ENCODE measurements at places on chromosomes 5 and 9.

GRCh38 chr5:40389591-40389990 is 290.1 kb upstream of the PTGER4 start:
- no peak for DNase-seq

DNA sequence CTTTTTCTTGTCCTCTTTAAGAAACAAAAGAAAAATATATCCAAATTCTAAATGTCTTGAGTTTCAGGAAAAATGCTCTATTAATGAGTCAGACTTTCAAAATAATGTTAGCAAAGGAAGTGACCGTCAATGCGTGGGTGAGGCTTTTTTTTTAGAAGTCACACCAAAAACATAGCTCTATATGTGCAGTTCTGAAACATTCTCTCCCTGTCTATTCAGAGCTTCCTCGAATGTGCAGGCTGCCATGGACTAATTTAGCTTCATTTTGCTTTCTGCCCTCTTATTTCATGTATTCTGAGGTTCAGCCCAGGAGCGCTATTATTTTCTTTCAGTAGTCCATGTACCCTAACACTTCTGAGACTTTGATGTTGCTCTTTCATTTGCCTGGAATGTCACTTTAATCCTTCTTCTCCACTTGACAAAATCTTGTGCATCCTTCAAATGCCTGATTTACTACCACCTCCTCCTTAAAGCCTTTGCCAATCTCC is 72.5 kb upstream of the RASA1 start:
- DNase-seq = no peak

GRCh38 chr5:89399548-89399947 is 516.6 kb upstream of the MEF2C start:
- no peak for DNase-seq

- DNase-seq = no peak
These were observed 46.2 kb downstream of the CFAP77 start for GRCh38 chr9:132456241-132456640.

- no peak for DNase-seq
These were observed 11.5 kb downstream of the UGT3A1 start for GRCh38 chr5:35979715-35980114.

GRCh38 chr5:68406767-68407241 is 191.2 kb downstream of the PIK3R1 start:
- no peak for DNase-seq

DNA sequence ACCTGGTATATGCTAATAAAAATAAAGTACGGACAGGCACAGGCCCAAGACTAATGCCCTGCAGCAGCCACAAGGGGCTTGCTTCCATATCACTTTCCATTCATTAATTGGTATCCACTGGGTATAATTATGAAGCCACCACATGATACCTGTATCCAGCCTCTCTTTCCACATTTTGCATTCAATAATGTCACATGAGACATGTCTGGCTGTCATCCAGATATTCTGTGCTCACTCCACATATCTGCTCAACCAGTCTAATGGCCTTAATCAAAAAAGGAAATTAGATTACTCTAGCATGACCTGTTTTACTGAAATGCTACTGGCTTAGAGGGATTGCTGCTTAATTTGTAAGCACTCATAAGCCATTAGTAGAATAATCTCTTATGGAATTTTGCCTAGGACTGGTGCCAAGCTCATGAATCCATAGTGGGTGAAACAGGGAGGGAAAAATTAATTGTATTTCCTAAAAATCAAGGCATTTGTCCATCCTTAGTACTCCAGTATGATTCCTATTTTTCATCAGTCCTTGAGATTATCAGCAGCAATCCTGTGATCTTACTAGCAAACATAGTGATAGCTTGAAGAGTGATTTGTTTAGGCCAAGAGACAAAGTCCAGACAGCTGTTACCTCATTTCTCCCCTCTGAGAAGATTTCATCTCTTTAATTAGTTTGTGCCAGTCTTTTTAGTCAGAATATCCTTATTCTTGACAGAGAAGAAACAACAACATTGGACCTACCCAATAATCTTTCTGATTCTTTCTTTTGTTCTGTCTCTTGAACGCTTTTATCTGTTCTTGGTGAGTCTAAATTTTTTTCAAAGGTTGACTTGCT is 119.2 kb upstream of the ABCA1 start:
- DNase-seq = no peak

DNA sequence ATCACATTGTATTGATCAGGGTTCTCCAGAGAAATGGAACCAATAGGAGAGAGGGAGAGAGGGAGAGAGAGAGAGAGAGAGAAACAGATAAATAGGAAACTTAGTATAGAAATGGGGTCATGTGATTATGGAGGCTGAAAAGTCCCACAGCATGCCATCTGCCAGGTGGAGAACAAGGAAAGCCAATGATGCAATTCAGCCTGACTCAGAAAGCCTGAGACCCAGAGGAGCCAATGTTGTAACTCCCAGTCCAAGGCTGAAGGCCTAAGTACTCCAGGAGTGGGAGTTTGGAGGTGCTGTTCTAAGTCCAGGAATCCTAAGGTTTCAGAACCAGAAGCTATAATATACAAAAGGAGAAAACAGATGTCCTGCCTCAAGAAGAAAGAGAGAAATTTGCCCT is 48.4 kb upstream of the ISOC1 start:
- DNase-seq = no peak

DNA sequence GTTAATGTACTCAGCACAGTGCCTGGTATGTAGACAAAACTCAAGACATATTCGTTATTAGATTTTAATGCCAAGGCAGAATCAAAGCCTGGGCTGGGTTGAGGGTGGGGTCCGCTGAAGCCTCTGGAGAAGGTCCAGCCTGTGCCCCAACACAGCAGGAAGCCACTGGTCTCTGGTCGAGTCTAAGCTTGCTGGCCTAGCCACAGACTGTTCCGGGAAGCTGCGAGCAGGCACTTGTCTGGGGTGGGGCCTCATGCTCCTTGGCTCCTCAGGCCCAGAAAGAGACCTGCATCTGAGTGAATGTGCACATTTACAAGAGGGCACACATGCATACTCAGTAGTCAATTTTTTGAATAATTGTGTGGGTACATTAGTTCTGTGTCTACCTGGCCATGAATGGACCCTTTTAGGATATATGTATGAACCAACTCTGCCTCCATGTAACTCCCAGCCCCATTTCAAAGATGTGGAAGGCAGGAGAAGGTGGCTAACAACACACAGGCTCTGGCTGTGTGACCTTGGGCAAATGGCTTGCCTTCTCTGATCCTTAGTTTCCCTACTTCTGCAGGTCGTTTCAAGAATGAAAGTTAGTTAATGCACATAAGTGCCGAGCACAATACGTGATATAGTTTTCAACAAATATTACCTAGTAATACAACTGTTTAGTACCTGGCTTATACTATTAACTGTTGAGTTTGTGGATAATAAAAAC is 18.3 kb downstream of the FAT2 start:
- no peak for DNase-seq

DNA sequence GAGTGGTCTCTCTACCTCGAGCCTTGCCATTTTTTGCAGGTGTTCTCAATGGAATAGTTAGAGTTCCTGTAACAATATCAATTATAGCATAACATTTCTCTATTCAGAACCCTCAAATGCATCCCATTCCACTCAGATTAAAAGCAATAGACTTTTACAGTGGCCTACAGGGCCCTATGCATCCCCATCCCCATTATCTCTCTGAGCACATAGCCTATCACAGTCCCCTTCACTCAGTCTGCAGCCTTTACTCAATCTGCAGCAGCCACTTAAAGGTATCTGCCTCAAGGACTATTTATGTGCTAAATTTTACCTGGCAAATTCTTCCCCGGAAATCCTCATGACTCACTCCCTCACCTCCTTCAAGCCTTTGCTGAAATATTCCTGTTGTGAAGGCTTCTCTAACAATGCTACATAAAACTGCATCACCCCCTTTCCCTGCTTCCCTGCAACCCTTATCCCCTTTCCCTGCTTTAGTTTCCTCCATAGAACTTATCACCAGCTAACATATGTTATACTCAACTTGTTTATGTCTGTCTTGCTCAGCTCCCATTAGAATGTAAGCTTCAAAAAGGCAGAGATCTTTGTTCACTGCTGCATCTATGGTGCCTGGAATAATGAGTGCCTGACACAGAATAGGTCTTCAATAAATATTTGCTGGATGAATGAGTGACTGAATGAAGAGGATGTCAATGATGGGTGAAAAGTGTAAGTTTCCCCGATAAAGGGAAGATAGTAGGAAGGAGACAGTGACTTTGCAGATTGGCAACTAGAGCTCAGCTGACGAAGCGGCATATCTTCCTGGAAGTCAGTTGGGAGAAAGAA is 54.1 kb upstream of the ZNF366 start:
- no peak for DNase-seq

- DNase-seq = no peak
These were observed 53.4 kb downstream of the SLC22A5 start for GRCh38 chr5:132422720-132423437.

DNA sequence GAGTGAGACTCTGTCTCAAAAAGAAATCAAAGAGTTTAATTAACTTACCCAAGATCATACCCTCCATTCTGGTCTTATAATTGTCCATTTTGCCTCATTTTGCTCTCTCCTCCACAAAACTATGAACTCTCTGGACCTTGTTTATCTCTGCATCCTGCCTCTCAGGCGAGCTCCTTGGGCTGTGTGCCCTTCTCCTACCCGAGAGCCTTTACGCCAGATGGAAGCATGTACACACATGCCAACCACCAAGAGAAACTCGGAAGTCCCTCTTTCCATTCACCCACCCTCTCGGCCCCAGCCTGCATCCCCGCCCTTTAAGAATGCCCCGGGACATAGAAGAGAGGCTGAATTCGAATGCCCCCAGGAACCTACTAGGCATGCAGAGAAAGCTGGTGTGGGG is 25.9 kb downstream of the CPLX2 start:
- DNase-seq = no peak

GRCh38 chr9:112327718-112328450 is 5.5 kb downstream of the PTBP3 start:
- no peak for DNase-seq

- DNase-seq = peak; percentile 27
These were observed 16.1 kb downstream of the IFNE start for GRCh38 chr9:21465859-21466518.

- no peak for DNase-seq
These were observed 8.1 kb upstream of the DAB2 start for GRCh38 chr5:39432696-39433530.

DNA sequence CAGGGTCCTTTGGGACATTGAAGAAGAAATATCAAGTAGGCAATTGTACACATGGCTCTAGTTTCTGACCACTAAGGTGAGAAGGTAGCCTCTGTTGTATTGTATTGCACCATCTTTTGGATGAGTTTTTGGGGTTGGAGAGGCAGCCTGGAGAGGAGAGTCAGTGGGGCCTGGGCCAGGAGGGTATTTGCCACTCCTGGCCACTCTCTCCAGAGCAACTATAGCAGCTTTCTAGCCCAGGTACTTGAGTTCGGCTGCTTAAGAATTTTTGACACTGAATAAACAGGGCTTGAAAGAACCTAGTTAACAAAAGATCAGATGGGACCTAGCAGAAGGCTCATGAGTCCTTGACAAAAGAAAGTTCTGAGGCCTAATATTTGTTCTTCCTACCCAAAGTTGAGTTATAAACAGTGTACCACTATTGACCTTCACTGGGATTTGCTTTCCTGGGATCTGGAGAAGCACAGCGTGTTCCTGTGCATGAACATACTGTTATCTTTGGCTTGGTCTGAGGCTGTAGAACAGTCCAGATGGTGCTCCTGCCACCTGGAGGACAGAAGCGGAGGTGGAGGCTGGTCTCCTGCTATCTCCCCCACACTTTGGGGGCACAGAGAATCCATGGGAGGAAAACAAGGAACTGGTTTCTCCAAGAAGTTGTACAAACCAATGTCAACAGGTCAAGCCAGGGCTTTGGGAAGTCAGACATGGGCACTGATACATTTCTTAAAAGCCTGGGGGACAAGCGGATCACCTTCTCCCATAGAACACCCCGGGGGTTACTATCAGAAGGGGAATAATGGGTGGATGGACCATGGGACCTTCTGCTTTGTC is 110.4 kb upstream of the LIFR start:
- no peak for DNase-seq

GRCh38 chr9:128636024-128636390 is 20.6 kb downstream of the DYNC2I2 start:
- no peak for DNase-seq

DNA sequence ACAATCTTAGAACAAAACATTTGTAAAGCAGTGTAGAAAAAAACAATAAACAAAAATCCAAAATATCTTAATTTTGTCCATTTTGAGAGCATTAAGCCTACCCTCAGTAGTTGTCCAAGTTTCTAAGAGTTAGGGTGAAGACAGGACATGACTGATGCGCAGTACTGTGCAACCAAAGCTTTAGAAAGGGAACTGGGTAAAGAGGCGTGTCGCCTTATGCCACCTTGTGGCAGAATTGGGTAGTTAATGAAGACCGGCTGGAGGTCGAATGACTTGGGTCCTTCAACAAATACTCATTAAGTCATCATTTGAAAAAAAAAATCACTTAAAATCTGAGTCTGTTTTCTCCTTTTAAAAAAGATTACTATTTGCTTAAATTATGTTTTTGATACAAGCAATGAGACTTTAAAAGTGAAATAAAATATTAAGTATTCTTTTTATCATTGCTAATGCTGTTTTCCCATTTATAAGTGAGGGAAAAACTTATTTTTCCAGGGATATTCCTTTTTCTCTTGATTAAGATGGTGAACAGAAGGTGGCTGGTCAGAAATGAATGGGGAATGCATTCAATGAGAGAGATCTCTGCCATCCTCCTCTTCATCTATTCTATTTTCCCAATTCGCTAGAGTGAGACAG is 3.5 kb upstream of the RNF20 start:
- DNase-seq = peak; percentile 67
